Pancreas (tissue), 10 donors: ENCODE measurements at places on chromosomes 16 and 17. TPM values are rescaled to one million over a fixed set of nuclear protein-coding genes. Genes with fewer than 3 reads are reported as not detected.

GRCh38 chr17:36894925-36895324, 42.4 kb upstream of the LHX1 start:
- no peak for DNase-seq
- no peaks in the 10 kb centered on the region for H3K27me3 ChIP-seq
- H3K27ac ChIP-seq = no peak overlapping the region
- H3K4me1 ChIP-seq = no peaks in the 10 kb centered on the region

- H3K27me3 ChIP-seq = no peaks in the 10 kb centered on the region
- no peak overlapping the region for H3K27ac ChIP-seq
- no peak for DNase-seq
Measured at GRCh38 chr17:18002171-18002570, 29.5 kb downstream of the DRC3 start.

GRCh38 chr17:17537311-17538099, 41.3 kb upstream of the RASD1 start:
- H3K4me1 ChIP-seq = peaks cover 38% of the 10 kb centered on the region
- no peak for DNase-seq
- no peak overlapping the region for H3K4me3 ChIP-seq
- no peaks in the 10 kb centered on the region for H3K36me3 ChIP-seq
- H3K27me3 ChIP-seq = no peaks in the 10 kb centered on the region

DNA sequence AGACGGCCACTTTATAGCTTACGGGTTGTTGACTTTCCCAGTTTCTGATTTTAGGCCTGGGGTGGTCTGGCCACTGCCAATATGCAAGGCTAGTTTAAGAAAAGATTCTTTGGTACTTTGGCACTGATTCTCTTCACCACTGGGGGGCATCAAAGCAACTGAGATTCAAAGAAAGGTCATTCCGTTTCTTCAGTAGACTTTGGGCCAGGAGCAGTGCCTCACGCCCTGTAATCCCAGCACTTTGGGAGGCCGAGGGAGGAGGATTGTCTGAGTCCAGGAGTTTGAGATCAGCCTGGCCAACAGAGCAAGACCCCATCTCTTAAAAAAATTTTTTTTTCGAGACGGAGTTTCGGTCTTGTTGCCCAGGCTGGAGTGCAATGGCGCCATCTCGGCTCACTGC, 53.0 kb downstream of the RPA1 start:
- H3K4me3 ChIP-seq = no peak overlapping the region
- no peaks in the 10 kb centered on the region for H3K27me3 ChIP-seq
- peaks cover 15% of the 10 kb centered on the region for H3K36me3 ChIP-seq

- no peaks in the 10 kb centered on the region for H3K36me3 ChIP-seq
- peak within 1 kb of the TSS; percentile 7 for H3K4me3 ChIP-seq
- no peak within 1 kb of the TSS for H3K27ac ChIP-seq
- H3K27me3 ChIP-seq = no peaks in the 10 kb centered on the region
Measured at GRCh38 chr16:21277927-21278706, at the start of gene CRYM. CRYM (minus strand) TSS chr16:21278290; CDS start chr16:21278251, 39 bp downstream.

- H3K27ac ChIP-seq = no peak overlapping the region
- H3K4me1 ChIP-seq = no peaks in the 10 kb centered on the region
- H3K27me3 ChIP-seq = no peaks in the 10 kb centered on the region
- no peak for DNase-seq
- no peak overlapping the region for H3K4me3 ChIP-seq
Measured at GRCh38 chr16:87929986-87930385, 6.3 kb downstream of the CA5A start.

DNA sequence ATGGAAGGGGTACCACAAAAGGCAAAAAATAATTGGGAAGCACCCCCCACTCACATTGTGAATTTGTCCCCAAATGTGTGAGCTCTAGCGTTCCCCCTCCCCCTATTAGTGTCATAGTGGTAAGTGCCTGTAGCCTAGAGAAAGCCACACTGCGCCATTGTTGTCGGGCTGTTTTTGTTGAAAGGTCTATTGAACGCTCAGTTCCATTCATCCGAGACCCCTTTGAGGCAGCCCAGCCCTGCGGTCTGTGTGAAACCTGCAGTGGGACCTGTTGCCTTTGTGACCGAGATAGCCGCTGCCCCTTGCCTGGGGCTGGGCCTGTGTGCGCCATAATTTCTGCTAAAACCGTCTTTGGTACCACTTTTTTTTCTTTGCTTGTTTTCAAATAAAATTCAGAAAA, 3.0 kb downstream of the JPT2 start:
- H3K36me3 ChIP-seq = peaks cover 11% of the 10 kb centered on the region
- H3K4me1 ChIP-seq = no peaks in the 10 kb centered on the region
- no peak for DNase-seq
- H3K27me3 ChIP-seq = no peaks in the 10 kb centered on the region
- H3K4me3 ChIP-seq = no peak overlapping the region

Gene C1QTNF8
- not detected for polyA plus RNA-seq

- no peaks in the 10 kb centered on the region for H3K36me3 ChIP-seq
- DNase-seq = peak; percentile 70
- H3K27me3 ChIP-seq = no peaks in the 10 kb centered on the region
- peak overlapping the region; percentile 21 for H3K4me3 ChIP-seq
- H3K27ac ChIP-seq = peak overlapping the region; percentile 49
Measured at GRCh38 chr16:87806641-87807546, 41.1 kb upstream of the KLHDC4 start.

GRCh38 chr17:63249256-63250004, 196.7 kb downstream of the CYB561 start:
- H3K4me1 ChIP-seq = no peaks in the 10 kb centered on the region
- no peak overlapping the region for H3K27ac ChIP-seq
- DNase-seq = no peak
- H3K4me3 ChIP-seq = no peak overlapping the region
- H3K36me3 ChIP-seq = no peaks in the 10 kb centered on the region

- peaks cover 4% of the 10 kb centered on the region for H3K36me3 ChIP-seq
- peaks cover 8% of the 10 kb centered on the region for H3K4me1 ChIP-seq
- no peak overlapping the region for H3K27ac ChIP-seq
- H3K4me3 ChIP-seq = no peak overlapping the region
- no peak for DNase-seq
Measured at GRCh38 chr17:81000631-81001357, 9.2 kb downstream of the CHMP6 start.

DNA sequence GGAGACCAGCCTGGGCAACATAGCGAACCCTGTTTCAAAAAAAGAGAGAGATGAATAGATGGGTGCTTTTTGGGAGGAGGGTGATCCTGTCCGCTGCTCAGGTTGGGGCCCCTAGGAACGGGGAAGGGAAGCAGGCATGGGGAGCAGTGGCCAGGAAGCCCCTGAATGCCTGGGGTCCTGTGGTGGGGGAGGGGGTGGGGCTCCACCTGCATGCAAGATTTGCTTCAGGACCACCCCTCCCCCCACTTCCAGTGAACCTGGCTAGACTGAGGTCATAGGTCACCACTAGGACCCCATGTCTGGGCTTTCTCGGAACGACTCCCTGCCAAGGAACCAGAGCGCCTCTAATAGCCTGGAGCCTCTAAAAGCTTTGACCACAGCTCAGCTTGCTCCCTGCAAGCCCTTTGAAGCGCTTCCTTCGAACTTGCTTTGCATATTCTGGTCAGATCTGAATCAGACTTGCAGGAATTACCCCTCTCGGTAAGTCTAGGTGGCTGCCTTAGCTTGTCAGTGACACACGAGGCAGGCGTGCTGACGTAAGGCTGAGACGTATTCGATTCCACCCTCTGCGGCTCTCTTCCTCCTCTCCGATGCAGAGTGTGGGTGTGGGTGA, 3.7 kb downstream of the SOCS3 start:
- H3K27ac ChIP-seq = no peak overlapping the region
- H3K27me3 ChIP-seq = no peaks in the 10 kb centered on the region
- H3K4me1 ChIP-seq = peaks cover 41% of the 10 kb centered on the region
- H3K36me3 ChIP-seq = no peaks in the 10 kb centered on the region

- peak; percentile 55 for DNase-seq
- H3K27ac ChIP-seq = no peak overlapping the region
- no peak overlapping the region for H3K4me3 ChIP-seq
- peaks cover 8% of the 10 kb centered on the region for H3K4me1 ChIP-seq
Measured at GRCh38 chr17:78133179-78133951, 2.8 kb downstream of the TMC8 start.

- no peak overlapping the region for H3K27ac ChIP-seq
- no peaks in the 10 kb centered on the region for H3K4me1 ChIP-seq
- H3K27me3 ChIP-seq = no peaks in the 10 kb centered on the region
- no peak for DNase-seq
- no peaks in the 10 kb centered on the region for H3K36me3 ChIP-seq
Measured at GRCh38 chr17:61140081-61140786, 259.4 kb upstream of the TBX2 start.

Gene SRSF1
- polyA plus RNA-seq = 58.8 TPM

GRCh38 chr16:68492543-68493411, 44.5 kb upstream of the SMPD3 start:
- peak overlapping the region; percentile 35 for H3K27ac ChIP-seq
- peaks cover 28% of the 10 kb centered on the region for H3K4me1 ChIP-seq
- H3K36me3 ChIP-seq = no peaks in the 10 kb centered on the region
- DNase-seq = peak; percentile 75
- no peaks in the 10 kb centered on the region for H3K27me3 ChIP-seq
- H3K4me3 ChIP-seq = no peak overlapping the region

GRCh38 chr16:85571563-85571812, 41.6 kb upstream of the GSE1 start:
- no peak overlapping the region for H3K27ac ChIP-seq
- DNase-seq = peak; percentile 53
- H3K27me3 ChIP-seq = no peaks in the 10 kb centered on the region
- peaks cover 36% of the 10 kb centered on the region for H3K4me1 ChIP-seq
- no peaks in the 10 kb centered on the region for H3K36me3 ChIP-seq
- no peak overlapping the region for H3K4me3 ChIP-seq

Gene SLC12A3
- polyA plus RNA-seq = 0.04 TPM

GRCh38 chr17:61496174-61496956, 44.1 kb downstream of the TBX4 start:
- H3K4me3 ChIP-seq = no peak overlapping the region
- no peaks in the 10 kb centered on the region for H3K4me1 ChIP-seq
- DNase-seq = no peak
- no peaks in the 10 kb centered on the region for H3K27me3 ChIP-seq

GRCh38 chr16:82280867-82281266, 110.8 kb upstream of the MPHOSPH6 start:
- DNase-seq = no peak
- no peaks in the 10 kb centered on the region for H3K27me3 ChIP-seq
- no peaks in the 10 kb centered on the region for H3K36me3 ChIP-seq
- H3K4me3 ChIP-seq = no peak overlapping the region
- no peaks in the 10 kb centered on the region for H3K4me1 ChIP-seq

DNA sequence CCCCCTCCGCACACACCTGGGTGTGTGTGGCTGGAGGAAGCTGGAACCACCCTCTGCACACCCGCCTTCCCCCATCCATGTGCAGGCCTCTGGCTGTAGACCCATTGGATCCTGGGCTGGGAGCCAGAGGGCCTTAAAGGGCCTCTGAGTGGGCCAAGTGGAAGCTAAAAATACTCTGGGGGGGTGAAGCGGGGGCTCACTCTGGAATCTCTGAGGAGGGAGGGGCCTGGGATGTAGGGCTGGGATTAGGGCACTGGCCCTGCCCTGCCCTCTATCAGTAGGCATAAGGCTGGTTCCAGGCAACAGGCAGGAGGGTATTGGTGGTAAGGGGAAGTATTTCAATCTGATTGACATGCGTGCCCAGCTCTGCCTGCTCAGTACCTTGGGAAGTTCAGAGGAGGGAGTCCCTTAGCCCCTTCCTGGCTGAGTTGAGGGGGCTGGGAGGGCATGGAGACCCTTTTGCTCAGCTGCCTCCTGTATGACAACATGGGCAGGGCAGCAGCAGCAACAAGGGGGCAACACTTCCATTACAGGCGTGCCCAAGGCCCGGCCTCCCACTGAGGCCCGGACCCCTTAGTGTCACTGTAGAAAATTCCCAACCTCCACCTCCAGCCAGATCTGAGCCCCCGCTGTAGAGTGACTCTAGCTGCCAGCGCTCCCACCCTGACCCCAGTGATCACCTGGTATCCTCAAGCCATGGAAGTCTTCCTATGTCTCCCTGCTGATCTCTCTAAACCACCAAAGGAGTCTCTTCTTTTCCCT, 5.2 kb downstream of the ITGA3 start:
- DNase-seq = no peak
- H3K27me3 ChIP-seq = no peaks in the 10 kb centered on the region
- no peak overlapping the region for H3K4me3 ChIP-seq
- no peak overlapping the region for H3K27ac ChIP-seq
- H3K4me1 ChIP-seq = peaks cover 17% of the 10 kb centered on the region

Gene SYNGR3
- polyA plus RNA-seq = 0.57 TPM

- H3K27ac ChIP-seq = no peak overlapping the region
- no peaks in the 10 kb centered on the region for H3K27me3 ChIP-seq
- DNase-seq = no peak
- H3K4me1 ChIP-seq = peaks cover 6% of the 10 kb centered on the region
Measured at GRCh38 chr16:23403547-23403946, 49.4 kb downstream of the COG7 start.

GRCh38 chr16:8342276-8342675, 248.0 kb downstream of the TMEM114 start:
- H3K36me3 ChIP-seq = no peaks in the 10 kb centered on the region
- DNase-seq = no peak
- no peaks in the 10 kb centered on the region for H3K27me3 ChIP-seq

GRCh38 chr17:80802626-80803450, 188.8 kb upstream of the CHMP6 start:
- DNase-seq = no peak
- H3K36me3 ChIP-seq = no peaks in the 10 kb centered on the region
- no peaks in the 10 kb centered on the region for H3K4me1 ChIP-seq
- no peak overlapping the region for H3K27ac ChIP-seq
- H3K27me3 ChIP-seq = no peaks in the 10 kb centered on the region

Gene PDXDC1
- polyA plus RNA-seq = 51.5 TPM

Gene OR1F1
- not detected for polyA plus RNA-seq

- H3K27ac ChIP-seq = no peak overlapping the region
- H3K36me3 ChIP-seq = no peaks in the 10 kb centered on the region
- no peaks in the 10 kb centered on the region for H3K4me1 ChIP-seq
- DNase-seq = no peak
Measured at GRCh38 chr16:3147046-3147756, 12.4 kb downstream of the ZNF213 start.

DNA sequence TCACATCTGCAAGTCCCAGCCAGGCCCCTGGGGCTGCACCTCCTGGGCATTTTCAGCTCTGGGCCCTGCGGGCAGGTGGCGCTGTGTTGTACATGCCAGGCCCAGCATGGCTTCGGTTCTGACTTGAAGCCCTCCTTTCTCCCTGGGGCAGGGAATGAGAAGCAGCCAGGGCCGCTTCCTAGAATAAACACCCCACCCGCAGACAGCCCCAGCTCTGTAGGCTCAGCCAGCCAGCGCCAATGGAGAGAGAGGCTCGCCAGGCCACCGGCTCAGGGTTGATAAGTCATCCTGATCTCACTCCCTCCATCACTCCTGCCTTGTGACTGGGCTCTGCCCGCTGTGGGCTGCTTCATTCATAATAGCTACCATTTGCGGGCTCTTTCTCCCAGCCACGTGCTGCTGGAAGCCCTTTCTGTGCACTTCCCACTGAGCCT, 6.0 kb upstream of the GLIS2 start:
- no peaks in the 10 kb centered on the region for H3K27me3 ChIP-seq
- H3K4me3 ChIP-seq = no peak overlapping the region
- peaks cover 28% of the 10 kb centered on the region for H3K4me1 ChIP-seq
- no peaks in the 10 kb centered on the region for H3K36me3 ChIP-seq
- peak; percentile 84 for DNase-seq

Gene TP53TG3C
- not detected for polyA plus RNA-seq

Gene CHST4
- 5.8 TPM for polyA plus RNA-seq
